SHP77 treated with DMSO at 0.1 percent for 48 hours (cell line): ENCODE measurements at places on chromosomes 13 and 19.
A peak's percentile ranks its signal among the peaks of the same experiment; 100 is the strongest.

GRCh38 chr13:77511552-77511951 is 24.0 kb upstream of the SCEL start:
- peak; percentile 32 for DNase-seq

DNA sequence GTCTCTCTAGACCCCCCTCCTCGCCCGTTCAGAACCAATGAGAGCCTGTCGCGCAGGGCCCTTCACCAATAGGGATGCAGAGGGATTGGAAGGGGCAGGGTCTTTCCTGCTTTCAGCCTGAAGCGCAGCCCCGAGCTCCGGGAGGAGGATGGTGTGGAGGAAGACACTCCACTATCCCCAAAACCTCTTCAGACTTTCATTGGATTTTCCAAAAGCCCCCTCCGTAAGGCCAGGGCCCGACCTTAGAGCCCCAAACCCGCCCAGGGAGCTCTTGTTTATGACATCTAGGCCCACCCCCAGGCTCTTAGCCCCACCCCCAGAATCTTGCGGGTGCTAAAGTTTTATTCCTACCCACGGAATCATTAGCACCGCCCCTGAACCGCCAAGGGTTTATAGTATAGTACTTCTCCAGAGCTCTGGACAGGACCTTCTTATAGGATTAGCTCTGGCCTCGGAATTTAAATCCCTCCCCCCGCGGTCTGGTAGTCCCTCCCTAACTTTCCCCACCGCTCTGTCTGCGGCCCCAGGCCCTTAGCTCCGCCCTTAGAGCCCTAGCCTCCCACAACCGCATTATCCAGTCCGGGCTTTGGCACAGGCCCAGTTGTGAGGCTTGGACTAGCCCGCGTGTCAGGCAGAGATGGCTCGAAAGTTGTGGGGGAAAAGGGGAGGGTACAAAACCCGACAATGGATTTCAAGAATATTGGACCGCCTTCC is 6.6 kb upstream of the EML2 start:
- DNase-seq, result peak; percentile 89

DNA sequence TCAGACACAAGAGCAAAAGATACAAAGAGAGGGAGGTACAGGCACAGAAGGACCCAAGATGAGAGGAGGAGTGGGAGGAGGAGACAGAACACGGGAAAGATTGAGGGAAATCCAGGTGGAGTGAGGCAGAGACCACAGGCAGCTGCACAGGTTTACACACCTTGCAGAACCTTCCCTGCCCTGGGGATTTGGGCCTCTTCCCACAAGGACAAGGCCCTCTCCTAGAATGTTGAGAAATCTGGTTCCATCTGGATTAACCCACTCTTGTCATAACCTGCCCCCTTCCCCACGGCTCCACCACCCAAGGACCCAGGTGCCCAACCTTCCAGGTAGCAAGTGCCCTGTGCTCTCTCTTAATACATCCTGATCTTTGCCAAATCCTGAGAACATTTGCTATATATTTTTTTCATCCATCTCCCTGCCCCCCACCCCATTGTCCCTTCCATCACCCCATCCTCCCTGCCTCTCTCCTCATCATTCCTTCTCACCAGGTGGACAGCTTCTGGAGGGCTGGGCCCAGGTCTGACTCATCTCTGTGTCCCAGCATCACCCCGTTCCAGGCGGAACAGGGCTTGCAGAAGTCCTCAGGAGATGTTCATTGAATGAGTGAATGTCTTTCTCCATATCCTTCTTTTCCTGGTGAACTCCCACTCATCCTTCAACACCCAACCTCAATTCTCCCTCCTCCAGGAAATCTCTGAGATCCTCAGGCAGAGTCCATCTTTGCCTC is 8.8 kb upstream of the KLK8 start:
- DNase-seq, result no peak

- no peak for DNase-seq
Observed at GRCh38 chr19:4095488-4095844, 28.5 kb downstream of the MAP2K2 start.

DNA sequence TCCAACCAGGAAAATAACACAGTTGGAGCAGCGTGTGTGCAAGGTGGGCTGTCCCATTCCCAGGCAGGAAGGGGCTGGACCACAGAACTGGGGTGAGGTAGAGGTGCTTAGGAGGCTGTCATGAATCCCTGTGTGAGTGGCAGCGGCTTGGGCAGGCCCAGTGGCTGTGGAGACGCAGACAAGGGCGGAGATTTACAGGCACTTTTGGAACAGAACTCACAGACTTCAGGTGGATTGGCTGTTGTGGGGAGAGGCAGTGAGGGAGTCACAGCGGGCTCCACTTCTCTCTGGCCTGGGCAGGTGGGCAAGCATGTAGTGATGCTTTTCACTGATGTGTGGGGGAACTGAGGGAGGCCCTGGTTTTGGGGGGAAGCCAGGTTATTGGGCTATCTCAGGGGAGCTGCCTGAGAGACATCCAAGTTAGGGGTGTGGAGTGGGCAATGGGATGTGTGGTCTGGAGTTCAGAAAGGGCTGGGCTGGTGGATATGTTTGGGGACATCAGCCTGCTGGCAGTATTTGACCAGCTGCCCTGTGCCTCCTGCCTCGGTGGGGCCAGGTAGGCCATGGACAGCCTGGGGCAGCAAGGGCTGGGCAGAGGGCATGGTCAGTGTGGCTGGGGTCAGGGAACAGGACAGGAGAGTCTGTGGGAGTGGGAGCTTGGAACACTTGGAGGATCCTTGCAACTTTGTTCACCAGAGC is 27.0 kb upstream of the ZNF492 start:
- DNase-seq, result no peak

DNA sequence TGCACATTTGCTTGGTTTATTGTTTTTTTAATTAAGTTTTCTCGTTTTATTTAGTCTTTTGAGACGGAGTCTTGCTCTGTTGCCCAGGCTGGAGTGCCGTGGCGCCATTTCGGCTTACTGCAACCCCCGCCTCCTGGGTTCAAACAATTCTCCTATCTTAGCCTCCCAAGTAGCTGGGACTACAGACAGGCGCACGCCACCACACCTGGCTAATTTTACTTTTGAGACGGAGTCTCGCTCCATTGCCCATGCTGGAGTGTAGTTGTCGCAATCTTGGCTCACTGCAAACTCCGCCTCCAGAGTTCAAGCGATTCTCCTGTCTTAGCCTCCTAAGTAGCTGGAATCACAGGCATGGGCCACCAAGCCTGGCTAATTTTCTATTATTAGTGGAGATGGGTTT is 1.3 kb downstream of the RPS9 start:
- no peak for DNase-seq

DNA sequence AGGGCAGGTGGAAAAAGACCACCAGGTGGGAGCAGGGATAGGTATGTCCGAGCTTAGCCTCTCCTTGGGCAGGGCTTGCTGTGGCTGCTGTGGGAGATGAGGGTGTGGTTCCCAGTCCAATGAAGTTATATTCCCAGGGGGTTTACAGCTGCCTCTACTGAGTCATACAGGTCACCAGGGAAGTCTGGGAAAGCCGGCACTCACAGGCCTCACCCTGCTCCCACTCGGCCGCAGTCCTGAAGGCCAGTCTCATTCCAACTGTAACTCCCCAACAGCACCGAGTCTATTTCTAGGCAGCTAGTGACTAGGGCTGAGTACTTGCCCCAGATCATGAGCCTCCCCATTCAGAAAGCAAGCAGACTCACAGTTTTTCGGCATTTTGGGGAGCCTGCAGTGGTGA is 77.1 kb downstream of the FNDC3A start:
- no peak for DNase-seq

DNA sequence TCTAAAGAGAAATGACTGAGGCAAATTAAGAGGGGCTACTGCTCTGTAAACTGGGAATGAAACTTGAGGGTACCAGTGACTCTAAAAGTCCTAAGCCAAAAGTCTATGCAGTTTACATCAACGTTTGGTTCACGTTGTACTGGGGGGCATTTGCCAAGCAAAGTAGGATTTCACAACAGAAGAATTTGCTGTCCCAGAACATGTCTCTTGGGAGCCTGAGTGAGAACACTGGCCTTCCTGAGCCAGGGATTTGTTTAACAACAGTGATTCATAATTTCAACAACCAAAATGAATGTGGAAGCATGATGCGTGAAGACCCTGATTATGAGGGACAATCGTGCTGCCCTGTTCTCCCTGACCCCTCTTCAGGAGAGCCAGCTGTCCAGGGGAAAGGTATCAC is 178.0 kb downstream of the OXGR1 start:
- no peak for DNase-seq

DNA sequence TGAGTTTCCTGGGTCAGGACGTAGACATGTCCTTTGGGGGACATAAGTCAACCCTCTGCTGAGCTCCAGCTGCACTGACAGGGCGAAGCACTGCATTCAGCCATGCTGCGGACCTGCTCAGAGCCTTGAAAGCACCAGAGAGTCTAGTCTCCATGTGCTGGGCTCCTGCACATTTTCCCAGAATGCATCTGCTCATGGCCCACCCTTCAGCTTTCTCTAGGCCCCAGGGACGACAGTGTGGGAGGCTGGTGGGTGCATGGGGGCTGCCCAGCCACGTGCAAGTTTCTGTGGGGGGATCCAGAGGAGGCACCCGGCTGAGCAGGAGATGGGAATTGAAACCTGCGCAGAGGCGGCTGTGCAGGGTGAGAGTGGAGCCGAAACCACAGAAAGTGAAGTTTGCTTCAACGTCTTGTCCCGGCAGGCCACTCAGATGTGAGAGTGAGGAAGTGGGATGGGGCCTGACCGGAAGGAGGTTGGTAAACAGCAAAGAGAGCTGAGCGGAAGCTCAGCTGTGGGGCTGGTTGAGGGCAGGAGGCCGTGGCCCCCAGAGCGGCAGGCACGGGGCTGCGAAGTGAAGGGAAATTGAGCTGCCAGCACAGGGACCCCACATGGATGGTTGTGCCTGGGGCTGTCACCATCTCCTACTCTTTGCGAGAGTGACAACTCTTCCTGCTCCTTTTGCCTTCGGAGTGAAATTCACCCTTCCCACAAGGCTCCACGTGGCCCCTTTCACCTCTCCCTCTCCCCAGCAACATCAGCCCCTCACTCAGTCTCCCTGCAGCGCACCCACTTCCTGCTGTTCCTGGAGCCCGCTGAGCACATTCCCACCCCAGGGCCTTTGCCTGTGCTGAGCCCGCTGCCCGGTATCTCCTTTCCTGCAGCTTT is 11.8 kb downstream of the PGLS start:
- DNase-seq, result no peak

DNA sequence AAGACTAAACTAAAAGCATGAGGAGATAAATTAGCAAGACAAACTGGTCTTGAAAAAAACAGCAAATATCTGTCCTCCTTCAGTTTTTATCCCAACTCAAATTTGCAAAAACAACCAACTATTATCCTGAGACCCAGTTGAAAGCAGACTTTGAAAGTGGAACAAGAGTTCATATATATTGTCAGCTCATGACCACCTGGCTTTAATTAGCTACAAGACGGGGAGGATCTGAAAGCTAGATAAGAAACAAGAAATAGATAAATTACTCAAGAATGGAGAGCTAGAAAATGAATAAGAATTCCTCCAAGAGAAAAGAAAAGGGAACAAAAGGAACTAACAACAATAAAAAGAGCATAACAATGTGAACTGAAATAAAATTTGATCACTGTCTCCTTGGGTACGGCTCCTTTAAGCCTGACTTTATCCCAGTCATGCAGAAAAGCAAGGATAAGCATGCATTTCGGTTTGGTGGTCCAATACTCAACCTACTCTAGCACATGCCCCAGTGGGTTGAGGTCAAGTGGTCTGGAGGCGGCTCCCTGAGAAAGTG is 246.9 kb downstream of the DCLK1 start:
- DNase-seq, result no peak

DNA sequence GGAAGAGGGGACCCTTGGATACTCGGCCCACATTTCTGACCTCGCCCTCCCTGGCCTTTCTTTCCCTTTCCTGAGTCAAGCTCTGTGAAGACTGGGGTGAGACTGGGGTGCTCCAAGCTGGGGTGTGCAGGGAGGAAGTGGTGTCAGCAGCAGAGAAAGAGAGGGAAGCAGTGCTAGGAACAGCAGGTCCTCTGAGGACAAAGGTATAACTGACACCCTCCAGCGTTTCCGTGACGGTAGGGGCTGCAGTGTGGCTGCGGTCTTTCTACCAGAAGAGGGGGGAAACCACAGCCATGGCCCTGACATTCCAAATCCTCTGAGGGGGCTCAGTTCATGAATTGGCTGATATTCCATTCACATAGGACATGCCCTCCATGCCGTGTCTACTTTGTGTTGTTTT is 1.1 kb downstream of the KIR3DL2 start:
- DNase-seq, result no peak

DNA sequence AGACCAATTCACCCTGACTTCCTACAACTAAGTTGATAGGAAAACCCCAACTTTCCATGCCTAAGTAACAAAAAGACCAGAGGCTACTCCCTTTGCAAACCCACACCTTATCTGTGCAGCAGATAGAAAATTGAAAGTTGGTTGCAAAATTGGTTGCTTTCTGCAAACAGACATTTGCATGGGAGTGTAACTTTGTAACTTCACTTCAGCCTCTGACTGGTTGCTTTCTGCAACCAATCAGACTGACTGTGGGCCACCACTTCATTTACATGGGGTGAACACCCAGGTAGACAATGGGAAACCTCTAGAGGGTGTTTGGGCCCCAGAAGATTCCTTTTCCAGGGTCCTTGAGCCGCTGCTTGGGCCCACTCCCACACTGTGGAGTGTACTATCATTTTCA is 9.8 kb downstream of the TEX30 start:
- DNase-seq, result no peak

GRCh38 chr19:48630296-48631063 is 6.7 kb downstream of the DBP start:
- DNase-seq, result no peak

DNA sequence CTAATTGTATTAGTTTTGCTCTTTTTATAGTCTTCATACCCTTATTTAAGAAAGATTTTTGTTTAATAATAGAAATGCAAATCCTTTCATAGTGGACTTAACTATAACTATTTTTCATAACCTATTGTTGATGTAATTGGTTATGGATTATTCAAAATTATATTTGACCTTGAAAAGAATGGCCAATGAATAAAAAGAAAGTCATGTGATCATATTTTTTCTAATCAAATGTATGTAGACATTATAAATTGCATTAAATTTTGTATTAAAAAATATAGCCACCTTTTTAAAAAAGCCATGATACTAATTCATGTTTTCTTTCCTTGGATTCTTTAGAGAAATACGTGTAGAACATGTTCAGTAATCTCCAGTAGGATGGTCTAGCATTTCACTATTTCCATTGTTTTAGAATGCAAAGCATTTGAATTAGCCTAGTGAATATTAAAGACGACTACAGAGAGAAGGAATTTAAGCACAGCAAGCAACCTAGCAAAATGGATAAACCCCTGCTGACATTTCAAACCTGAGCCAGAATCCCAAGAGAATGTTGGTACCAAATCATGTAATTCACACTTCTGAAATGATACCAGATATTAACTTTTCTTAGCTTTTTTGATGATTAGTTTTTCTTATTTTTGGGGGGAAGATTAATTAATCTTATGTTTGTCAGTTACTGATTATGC is 1297.4 kb upstream of the MIR17HG start:
- DNase-seq, result no peak
